ENCODE measurements at places on chromosomes 2 and 18. TPM values are rescaled to one million over a fixed set of nuclear protein-coding genes. Genes with fewer than 3 reads are reported as not detected.

GRCh38 chr18:28063271-28063761 lies 113.6 kb downstream of the CDH2 start:
- no peaks in the 10 kb centered on the region for H3K4me1 ChIP-seq
- no peaks in the 10 kb centered on the region for H3K36me3 ChIP-seq
- DNase-seq = no peak
- H3K27me3 ChIP-seq = peaks cover 4% of the 10 kb centered on the region

- no peak overlapping the region for H3K4me3 ChIP-seq
- H3K36me3 ChIP-seq = no peaks in the 10 kb centered on the region
- DNase-seq = no peak
- no peak overlapping the region for H3K27ac ChIP-seq
- H3K4me1 ChIP-seq = no peaks in the 10 kb centered on the region
These were observed 326.3 kb upstream of the TNP1 start for GRCh38 chr2:217186152-217186551.

- no peak overlapping the region for H3K27ac ChIP-seq
- H3K4me1 ChIP-seq = no peaks in the 10 kb centered on the region
- no peak for DNase-seq
- no peak overlapping the region for H3K4me3 ChIP-seq
- H3K36me3 ChIP-seq = peaks cover 4% of the 10 kb centered on the region
- peaks cover 8% of the 10 kb centered on the region for H3K27me3 ChIP-seq
These were observed 71.0 kb upstream of the RFX8 start for GRCh38 chr2:101545950-101546349.

- no peaks in the 10 kb centered on the region for H3K36me3 ChIP-seq
- H3K4me1 ChIP-seq = no peaks in the 10 kb centered on the region
- H3K27ac ChIP-seq = no peak overlapping the region
- DNase-seq = no peak
- peaks cover 8% of the 10 kb centered on the region for H3K27me3 ChIP-seq
These were observed 277.2 kb downstream of the EIPR1 start for GRCh38 chr2:3100386-3100785.

- H3K36me3 ChIP-seq = peaks cover 14% of the 10 kb centered on the region
- DNase-seq = no peak
- H3K27ac ChIP-seq = no peak overlapping the region
These were observed 52.7 kb downstream of the MALT1 start for GRCh38 chr18:58723810-58724602.

GRCh38 chr18:27244259-27244658 lies 59.2 kb upstream of the CHST9 start:
- peaks cover 2% of the 10 kb centered on the region for H3K27me3 ChIP-seq
- no peaks in the 10 kb centered on the region for H3K36me3 ChIP-seq

- H3K27ac ChIP-seq = no peak overlapping the region
- no peaks in the 10 kb centered on the region for H3K27me3 ChIP-seq
- DNase-seq = no peak
- H3K4me3 ChIP-seq = no peak overlapping the region
- H3K36me3 ChIP-seq = no peaks in the 10 kb centered on the region
These were observed 136.6 kb downstream of the MTCL1 start for GRCh38 chr18:8841781-8842485.

DNA sequence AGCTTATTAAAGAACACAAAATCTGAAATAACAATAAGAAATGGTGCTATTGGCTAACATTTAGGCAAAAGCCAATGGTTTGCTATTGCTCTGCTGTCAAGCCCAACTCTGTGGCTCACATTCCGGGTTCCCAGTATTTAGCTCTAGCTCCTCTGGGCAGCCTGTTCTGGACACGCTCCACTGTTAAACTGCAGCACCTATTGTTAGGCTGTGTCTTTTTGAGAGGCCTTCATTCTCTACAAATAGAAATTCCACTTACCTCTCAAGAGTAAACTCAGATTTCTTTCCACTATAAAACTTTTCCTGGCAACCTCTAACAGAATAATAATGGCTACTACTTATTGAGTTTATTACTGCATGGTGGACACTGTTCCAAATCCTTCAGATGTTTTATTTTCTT lies 3.7 kb upstream of the KLHL14 start:
- H3K4me1 ChIP-seq = no peaks in the 10 kb centered on the region
- H3K36me3 ChIP-seq = no peaks in the 10 kb centered on the region
- no peak for DNase-seq
- H3K27me3 ChIP-seq = peaks cover 10% of the 10 kb centered on the region
- no peak overlapping the region for H3K4me3 ChIP-seq
- no peak overlapping the region for H3K27ac ChIP-seq

DNA sequence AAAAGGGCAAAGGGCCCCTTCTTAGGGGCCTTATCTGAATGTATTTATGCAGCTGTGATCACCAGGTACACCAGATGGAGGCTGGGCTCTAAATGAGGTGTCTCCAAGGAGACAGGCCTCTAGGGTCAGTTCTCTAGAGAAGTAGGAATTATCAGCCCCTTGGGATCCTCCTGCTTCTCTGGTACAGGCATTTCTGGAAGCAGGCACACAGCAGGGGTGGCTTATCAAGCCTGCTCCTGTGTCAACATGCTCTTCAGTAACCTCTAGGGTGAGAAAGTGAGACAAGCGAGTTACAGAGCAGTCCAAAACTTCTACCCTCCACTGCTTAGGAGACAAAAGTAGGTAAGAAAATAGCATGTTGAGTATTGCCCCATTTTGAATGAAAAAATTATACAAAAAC lies 13.8 kb downstream of the TPGS2 start:
- H3K4me1 ChIP-seq = no peaks in the 10 kb centered on the region
- H3K4me3 ChIP-seq = no peak overlapping the region
- H3K27ac ChIP-seq = no peak overlapping the region
- DNase-seq = no peak
- no peaks in the 10 kb centered on the region for H3K27me3 ChIP-seq
- H3K36me3 ChIP-seq = peaks cover 9% of the 10 kb centered on the region

- no peak overlapping the region for H3K27ac ChIP-seq
- H3K4me3 ChIP-seq = no peak overlapping the region
- DNase-seq = no peak
- peaks cover 2% of the 10 kb centered on the region for H3K27me3 ChIP-seq
- H3K36me3 ChIP-seq = no peaks in the 10 kb centered on the region
- H3K4me1 ChIP-seq = no peaks in the 10 kb centered on the region
These were observed 228.2 kb downstream of the ACTR3 start for GRCh38 chr2:114118088-114118487.

DNA sequence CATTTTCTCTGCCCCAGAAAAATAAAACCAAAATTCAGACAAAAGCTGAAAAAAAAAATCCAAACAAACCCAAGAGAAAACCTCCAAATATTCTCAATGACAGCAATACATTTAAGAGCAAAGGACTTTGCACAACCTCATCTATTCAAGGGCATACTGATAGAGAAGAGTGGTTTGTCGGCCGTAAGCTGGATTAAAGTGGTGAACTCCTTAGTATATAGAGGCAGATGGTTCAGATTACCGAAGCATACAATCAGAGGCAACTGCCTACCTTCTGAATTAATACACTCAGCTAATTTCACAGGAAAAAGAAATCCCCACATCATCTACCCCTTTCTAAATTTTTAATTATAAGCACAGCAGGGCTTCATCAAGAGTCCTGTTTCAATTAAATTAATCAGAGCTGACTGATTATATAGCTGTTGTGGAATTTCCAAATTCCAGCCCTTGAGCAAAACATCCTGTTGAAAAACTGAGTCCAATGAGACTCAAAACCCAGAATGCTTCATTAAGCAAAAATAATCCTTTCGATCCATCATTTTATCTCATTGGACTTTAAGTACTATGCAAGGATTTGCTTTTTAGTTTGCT lies at the start of gene CPLX4:
TSS of gene CPLX4 (minus strand) at position 190 of the 591 bp plus-strand sequence. CDS start at position 3, 187 bp downstream.
- H3K4me1 ChIP-seq = no peaks in the 10 kb centered on the region
- no peaks in the 10 kb centered on the region for H3K36me3 ChIP-seq
- peaks cover 2% of the 10 kb centered on the region for H3K27me3 ChIP-seq
- no peak within 1 kb of the TSS for H3K27ac ChIP-seq
- DNase-seq = no peak

- no peaks in the 10 kb centered on the region for H3K27me3 ChIP-seq
- no peak for DNase-seq
These were observed 6.5 kb downstream of the RBBP8 start for GRCh38 chr18:22939649-22940048.

DNA sequence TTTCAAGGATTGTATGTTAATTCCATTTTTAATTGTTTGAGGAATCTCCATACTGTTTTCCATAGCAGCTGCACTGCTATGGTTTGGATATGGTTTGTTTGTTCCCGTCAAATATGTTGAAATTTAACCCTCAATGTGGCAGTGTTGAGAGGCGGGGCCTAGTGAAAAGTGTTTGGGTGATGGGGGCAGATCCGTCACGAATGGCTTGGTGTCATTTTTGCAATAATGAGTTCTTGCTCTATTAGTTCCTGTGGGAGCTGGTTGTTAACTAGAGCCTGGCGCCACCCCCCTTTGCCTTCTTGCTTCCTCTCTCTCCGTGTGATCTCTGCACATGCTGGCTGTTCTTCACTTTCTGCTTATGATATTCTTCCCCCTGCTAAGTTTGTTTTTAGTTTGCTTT lies 71.4 kb upstream of the LDLRAD4 start:
- no peak overlapping the region for H3K27ac ChIP-seq
- DNase-seq = no peak
- peaks cover 8% of the 10 kb centered on the region for H3K36me3 ChIP-seq
- H3K4me3 ChIP-seq = no peak overlapping the region
- H3K27me3 ChIP-seq = no peaks in the 10 kb centered on the region
- no peaks in the 10 kb centered on the region for H3K4me1 ChIP-seq

GRCh38 chr2:210562091-210562490 lies 5.7 kb downstream of the CPS1 start:
- H3K4me3 ChIP-seq = no peak overlapping the region
- DNase-seq = no peak
- H3K36me3 ChIP-seq = no peaks in the 10 kb centered on the region
- H3K27ac ChIP-seq = no peak overlapping the region
- no peaks in the 10 kb centered on the region for H3K27me3 ChIP-seq

GRCh38 chr2:8380566-8380965 lies 301.3 kb upstream of the ID2 start:
- H3K4me1 ChIP-seq = peaks cover 62% of the 10 kb centered on the region
- no peak for DNase-seq

DNA sequence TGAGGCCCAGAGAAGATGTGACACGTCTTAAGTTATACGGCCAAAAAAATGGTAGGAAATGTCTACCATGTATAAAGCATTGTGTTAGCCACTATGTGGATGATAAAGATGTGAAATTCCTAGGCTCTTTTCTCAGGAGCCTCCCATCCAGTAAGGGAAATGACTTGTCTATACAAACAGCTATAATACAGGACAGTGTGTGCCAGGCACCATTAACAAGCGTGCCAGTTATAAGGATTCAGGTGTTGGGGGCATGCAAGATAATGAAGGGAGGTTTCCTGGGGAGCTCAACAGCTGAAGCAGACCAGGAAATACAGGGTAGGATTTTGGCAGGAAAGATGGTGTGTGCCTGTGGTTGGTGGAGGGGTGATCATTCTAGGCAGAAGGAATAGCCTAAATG lies 37.6 kb downstream of the ALPK2 start:
- no peak overlapping the region for H3K4me3 ChIP-seq
- peaks cover 2% of the 10 kb centered on the region for H3K27me3 ChIP-seq
- no peak for DNase-seq

- DNase-seq = peak; percentile 70
- H3K27me3 ChIP-seq = peaks cover 38% of the 10 kb centered on the region
- H3K27ac ChIP-seq = peak overlapping the region; percentile 89
- H3K36me3 ChIP-seq = no peaks in the 10 kb centered on the region
- H3K4me3 ChIP-seq = peak overlapping the region; percentile 89
These were observed 972 bp upstream of the DLX2 start for GRCh38 chr2:172103471-172104272.

GRCh38 chr2:242075168-242075567 lies 205.6 kb downstream of the RTP5 start:
- peaks cover 3% of the 10 kb centered on the region for H3K27me3 ChIP-seq
- H3K27ac ChIP-seq = no peak overlapping the region
- no peaks in the 10 kb centered on the region for H3K36me3 ChIP-seq
- H3K4me3 ChIP-seq = no peak overlapping the region

DNA sequence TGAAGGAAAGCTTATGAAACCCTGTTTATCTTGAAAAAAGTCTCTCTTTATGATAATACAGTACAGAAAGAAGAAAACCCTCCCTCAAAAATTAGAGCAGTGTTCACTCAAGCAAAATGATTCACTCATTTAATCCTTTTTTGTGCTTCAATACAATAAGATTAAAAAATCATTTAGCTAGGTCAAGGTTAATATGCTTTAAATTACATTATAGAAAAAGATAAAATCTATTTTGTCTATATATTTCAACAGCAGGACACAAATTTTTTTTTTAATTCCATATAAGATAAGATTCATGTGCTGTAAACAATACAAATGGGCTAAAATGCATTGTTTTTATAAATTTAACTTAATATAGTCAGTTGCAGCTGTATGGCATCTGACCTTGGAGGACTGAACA lies 176.9 kb downstream of the KCNE4 start:
- H3K27me3 ChIP-seq = no peaks in the 10 kb centered on the region
- DNase-seq = no peak
- no peaks in the 10 kb centered on the region for H3K36me3 ChIP-seq
- H3K27ac ChIP-seq = no peak overlapping the region
- no peaks in the 10 kb centered on the region for H3K4me1 ChIP-seq

DNA sequence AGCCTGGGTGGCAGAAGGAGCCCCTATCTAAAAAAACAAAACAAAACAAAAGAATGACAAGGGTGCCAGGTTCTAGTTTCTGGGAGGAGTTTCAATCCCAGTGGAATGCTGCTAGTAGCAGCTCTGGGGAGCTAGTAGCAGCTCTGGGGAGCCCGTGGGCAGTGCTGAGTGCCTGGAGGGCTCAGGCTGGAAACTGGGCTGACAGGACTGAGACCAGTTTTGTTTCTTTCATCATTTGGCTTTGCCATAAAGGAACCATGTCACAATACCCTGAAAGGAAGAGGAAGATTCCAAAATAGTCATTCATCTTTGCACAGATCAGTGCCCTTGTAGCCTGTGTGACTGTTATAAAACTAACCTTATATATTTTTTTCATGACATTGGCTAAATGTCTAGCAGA lies 10.6 kb downstream of the MFSD6 start:
- DNase-seq = no peak
- H3K27me3 ChIP-seq = peaks cover 1% of the 10 kb centered on the region

GRCh38 chr2:65527451-65528240 lies 95.2 kb upstream of the SPRED2 start:
- no peaks in the 10 kb centered on the region for H3K4me1 ChIP-seq
- H3K4me3 ChIP-seq = no peak overlapping the region
- H3K36me3 ChIP-seq = no peaks in the 10 kb centered on the region
- H3K27ac ChIP-seq = no peak overlapping the region

GRCh38 chr2:237219826-237220225 lies 134.1 kb downstream of the COPS8 start:
- H3K36me3 ChIP-seq = no peaks in the 10 kb centered on the region
- H3K4me3 ChIP-seq = no peak overlapping the region
- H3K27ac ChIP-seq = no peak overlapping the region
- no peak for DNase-seq

GRCh38 chr2:19609266-19609665 lies 250.8 kb upstream of the OSR1 start:
- H3K36me3 ChIP-seq = no peaks in the 10 kb centered on the region
- H3K27ac ChIP-seq = no peak overlapping the region
- no peak overlapping the region for H3K4me3 ChIP-seq
- no peak for DNase-seq
- H3K4me1 ChIP-seq = no peaks in the 10 kb centered on the region
- peaks cover 3% of the 10 kb centered on the region for H3K27me3 ChIP-seq

KLHL30 gene
- polyA plus RNA-seq = not detected

UPP2 gene
- polyA plus RNA-seq = not detected

SCRN3 gene
- 9.1 TPM for polyA plus RNA-seq

LIPG gene
- not detected for polyA plus RNA-seq

NYAP2 gene
- polyA plus RNA-seq = not detected

CROCC2 gene
- polyA plus RNA-seq = not detected

GPR39 gene
- polyA plus RNA-seq = not detected

CLASP1 gene
- polyA plus RNA-seq = 46.8 TPM

ADAM23 gene
- polyA plus RNA-seq = not detected

LRP2 gene
- not detected for polyA plus RNA-seq

FBXO11 gene
- polyA plus RNA-seq = 7.0 TPM

AKAIN1 gene
- polyA plus RNA-seq = not detected

VIT gene
- polyA plus RNA-seq = 1.2 TPM

ACMSD gene
- polyA plus RNA-seq = not detected

All from immature natural killer cell (primary cell).